Ecto neural progenitor cell (in vitro differentiated cells): ENCODE measurements at places on chromosomes 13 and 19.
A peak's percentile ranks its signal among the peaks of the same experiment; 100 is the strongest.

GRCh38 chr19:4971424-4971793, 2.5 kb downstream of the KDM4B start:
- no peak for DNase-seq

- DNase-seq = no peak
Observed at GRCh38 chr13:108963846-108964600, 334.6 kb downstream of the MYO16 start.

GRCh38 chr19:29660835-29661234, 4.4 kb upstream of the PLEKHF1 start:
- DNase-seq = no peak

DNA sequence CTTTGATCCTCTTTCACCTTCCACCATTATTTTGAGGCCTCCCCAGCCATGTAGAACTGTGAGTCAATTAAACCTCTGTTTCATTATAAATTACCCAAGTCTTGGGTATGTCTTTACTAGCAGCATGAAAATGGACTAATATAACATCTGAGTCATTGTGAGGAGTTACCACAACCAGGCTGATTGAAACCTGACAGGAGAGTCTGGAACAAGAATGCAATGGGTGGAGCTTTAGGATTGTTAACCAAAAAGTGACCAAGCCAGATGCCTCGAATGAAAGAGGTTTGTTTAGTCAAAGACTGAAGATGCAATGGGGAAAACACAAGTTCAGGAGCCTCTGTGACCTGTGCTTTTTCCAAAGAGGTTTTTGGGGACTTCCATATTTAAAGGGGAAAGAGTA, 659.0 kb downstream of the SLITRK6 start:
- DNase-seq = no peak

- DNase-seq = no peak
Observed at GRCh38 chr19:50647879-50648615, 1.2 kb upstream of the C19orf81 start.

DNA sequence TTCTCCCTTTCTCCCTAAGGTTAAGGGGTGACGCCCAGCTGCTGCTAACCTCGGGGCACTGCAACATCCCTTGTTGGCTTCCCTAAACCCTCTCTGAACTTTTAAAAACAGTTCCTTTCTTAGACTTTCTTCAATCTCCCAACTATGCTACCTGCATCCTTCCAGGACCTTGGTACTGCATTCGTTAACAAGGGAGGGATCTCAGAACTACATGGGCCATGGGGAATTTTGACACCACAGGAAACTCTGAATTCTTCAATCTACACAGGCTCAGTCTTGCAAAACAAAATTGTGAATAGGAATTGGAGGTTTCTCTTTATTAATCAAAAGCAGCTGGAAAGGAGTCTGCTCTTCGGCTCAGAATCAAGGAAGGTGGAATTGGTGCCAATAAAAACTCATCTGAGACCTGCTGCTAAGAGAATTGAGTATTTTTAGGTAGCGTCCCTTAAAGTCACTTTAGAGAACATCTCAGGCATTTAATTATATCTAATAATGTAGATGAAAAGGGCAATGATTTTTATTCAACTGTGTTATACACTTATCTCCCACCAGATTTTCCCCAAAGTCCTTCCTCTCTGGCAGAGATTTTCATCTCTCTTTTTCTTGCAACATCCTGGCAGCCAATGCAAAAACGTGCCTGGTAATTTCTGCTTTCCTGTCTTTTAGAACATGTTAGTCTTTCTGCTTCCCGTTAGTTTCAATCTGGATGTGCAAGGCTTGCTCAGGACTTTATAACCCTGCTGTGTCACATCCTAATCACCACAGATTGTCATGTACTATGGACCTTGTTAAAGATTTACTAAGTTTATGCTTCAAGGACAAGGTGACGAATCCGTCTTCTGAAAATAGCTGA, 69.1 kb upstream of the SLC15A1 start:
- DNase-seq = no peak

DNA sequence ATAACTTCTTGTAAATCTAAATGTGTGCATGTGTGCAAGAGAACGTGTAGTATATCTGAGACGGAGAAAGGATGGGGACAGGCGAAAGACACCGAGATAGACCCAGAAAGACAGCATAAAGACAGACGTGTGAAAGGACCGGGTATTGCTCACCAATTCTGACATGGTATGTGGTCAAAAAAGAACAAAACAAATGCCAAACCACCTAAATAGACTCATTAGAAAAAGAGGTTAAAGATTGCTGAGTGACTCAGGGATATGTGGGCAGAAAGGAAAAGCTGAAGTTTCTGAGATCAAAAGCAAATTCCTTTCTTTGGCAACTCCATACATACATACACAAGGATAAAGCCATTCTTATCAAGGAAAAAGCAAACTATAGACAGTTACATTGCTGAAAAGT, 179.7 kb upstream of the TSC22D1 start:
- DNase-seq = no peak

DNA sequence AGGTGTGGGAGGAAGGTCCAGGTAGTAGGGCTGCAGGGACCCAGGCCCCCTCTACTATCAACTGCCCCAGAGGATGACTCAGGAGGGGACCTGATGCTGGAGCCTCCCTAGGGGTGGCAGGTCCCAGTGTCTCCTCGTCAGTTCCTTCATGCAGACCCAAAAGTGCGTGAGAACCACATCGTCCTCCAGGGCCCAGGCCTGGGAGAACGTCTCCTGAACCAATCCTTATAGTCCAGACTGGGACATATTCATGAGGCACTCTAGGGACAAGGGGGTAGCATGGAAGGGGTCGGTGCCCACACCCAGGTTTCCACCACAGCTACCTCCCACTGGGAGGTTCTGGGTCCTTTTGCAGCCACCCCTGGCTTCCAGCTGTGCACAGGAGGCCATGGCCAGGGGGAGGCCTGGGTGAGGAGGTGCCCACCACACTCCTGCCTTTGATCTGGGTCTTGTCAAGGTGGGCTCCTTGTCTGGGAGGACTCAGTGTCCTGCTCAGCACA, 38.0 kb upstream of the TPM4 start:
- DNase-seq = no peak

GRCh38 chr13:80871481-80871880, 530.6 kb upstream of the SPRY2 start:
- no peak for DNase-seq

- no peak for DNase-seq
Observed at GRCh38 chr19:17054746-17055145, 20.5 kb downstream of the HAUS8 start.

DNA sequence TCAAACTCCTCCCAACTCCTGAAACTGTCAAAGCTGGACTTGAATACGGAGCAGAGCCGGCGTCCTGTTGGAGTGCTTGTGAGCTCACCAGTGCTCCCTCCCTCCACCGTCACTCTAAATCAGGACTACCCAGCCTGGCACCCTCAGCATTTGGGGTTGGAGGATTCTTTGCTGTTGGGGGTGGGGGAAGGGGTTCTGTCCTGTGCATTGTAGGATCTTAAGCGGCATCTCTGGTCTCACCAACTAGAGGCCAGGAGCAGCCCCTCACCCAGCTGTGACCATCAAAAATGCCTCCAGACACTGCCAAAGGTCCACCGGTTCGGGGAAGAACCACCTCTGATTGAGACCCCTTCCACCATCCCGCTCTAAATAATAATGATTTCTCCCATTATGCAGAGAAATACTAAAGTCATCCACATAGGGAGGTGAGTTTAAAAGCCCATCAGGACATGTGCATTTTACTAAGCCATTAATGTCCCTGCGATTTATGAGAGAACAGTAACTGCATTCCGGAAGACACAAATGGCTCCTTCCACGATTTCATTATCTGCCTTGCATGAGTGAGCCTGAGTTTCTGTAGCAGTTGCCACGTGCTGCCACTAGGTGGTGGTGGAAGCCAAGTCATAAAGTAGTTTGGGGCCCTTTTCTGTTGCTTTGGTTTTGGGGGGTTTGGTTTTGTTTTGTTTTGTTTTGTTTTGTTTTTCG, 16.1 kb upstream of the USP29 start:
- DNase-seq = no peak

DNA sequence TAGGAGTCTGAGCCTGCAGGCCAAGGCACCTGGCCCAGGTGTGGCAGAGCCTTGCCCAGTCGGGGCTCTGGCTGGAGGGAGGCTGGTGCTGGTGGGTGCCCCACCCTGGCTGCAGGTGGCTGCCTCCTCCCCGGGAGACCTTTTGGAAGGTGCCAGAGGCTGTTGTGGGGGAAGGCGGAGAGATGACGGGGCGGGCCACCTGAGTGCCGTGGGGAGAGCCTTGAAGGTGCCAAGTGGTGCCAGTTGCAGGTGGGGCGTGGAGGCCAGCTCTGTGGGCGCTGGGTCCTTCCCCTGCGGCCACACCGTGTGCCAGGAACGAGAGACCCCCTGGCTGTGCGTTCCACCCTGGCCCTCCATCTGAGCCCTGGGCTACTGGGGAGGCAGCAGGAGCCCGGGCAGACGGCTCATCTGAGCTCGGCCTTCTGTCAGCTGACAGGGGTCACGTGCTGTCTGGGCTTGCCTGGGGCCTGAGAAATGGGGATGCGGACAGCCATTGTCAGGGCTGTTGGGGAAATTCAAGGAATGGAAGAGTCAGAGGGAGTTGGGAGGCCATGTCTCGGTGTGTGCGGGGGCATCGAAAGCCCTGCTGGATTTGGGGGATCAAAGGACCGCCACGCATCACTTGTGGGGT, 20.9 kb downstream of the CEBPA start:
- DNase-seq = no peak

DNA sequence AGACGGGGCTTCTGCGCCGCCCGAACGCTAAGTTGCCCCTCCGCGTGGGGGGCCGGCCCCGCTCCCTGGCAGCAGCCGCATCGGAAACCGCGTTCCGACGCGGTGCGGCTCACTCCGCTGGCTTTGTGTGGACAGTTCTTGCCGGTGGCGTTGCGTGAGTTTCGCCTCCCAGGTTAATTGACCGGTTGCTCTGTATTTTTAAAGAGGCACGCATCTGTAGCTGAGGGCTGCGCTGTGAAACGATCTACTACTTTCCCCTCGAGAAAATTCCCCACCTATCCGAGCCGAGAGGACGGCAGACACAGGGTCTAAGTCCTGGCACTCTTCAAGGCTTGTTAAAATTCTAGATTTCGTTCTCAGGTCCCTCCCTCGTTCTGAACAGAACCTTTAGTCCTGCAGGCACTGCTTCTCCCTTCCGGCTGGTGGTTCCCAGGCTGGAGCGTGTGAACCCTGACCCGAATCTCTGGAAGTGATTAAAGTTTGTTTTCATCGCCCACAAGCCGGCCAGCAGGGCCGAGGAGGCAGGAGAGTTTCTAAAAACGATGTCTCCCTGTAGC, 933 bp downstream of the ARHGEF7 start:
- DNase-seq = peak; percentile 64

DNA sequence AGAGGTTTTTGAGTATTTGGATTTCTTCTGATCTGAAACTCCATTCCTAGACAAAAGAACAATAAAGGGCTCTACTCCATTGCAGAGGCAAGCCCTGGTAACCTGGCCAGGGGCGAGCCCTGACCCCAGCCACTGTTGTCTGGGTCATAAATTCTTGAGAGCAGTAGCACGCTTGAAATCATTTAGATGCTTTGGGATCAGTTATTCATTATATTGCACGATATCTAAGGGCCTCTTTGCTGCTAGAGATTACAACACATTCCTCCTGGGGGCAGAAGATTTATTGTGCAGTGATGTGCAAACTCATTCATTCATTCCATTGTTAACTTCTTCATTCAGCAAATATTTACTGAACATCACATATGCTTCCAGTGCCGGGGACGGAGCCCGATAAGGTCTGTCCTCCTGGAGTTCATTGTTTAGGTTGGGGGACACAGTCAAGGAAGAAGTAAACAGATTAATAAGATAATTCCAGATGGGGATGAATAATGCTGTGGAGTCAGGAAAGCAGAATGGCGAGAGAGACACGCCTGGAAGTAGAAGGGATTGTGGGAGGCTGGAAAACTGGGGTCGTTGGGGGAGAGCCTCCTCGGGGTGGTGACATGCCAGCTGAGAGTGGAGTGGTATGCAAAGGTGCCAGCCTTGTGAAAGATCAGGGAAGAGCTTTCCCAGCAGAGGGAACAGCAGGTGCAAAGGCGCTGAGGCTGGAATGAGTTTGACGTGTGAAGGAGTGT, 34.9 kb downstream of the SIPA1L3 start:
- DNase-seq = no peak

- DNase-seq = no peak
Observed at GRCh38 chr19:19062454-19063182, 1.2 kb upstream of the SLC25A42 start.

DNA sequence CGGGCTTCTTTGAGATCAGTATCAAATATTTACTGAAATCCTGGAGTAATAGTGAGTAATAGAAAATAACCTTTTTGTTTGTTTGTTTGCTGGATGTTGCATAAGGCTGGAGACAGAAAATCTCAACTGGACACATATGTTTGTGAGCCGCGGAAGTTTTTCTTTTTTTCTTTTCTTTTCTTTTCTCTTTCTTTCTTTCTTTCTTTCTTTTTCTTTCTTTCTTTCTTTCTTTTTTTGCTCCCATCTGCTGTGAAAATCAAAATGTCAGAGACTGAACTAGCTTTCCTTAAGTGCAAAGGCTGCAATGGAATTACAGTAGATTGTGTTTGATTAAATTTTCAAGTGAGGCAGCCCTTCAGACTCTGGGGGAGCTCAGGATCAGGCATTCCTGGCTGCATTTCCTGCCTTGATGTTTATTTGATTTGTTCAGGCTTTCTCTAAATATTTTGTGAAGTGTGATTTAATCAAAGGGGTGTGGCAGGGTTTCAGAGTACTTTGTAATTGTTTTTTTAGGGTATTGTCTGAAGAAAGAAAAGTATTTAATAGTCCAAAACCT, 319 bp downstream of the FRY start:
- no peak for DNase-seq

DNA sequence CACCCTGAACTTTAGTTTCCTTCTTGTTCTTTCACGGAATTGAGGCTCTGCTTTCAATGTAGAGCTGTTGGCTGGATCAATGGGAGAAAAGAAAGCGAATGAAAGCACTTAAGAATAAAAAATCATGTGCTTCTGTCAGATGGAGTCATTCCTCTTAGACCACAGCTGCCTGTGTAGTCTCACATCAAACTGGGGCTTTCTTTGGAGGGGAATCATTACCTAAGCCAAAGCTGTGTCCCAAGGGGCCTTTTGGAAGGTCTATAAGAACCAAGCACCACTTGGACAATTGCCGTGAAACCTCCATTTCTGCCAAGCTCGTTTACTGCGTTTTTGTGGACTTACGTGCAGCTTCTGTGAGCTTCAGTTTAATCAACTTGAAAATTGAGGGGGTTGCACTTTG, 44.2 kb upstream of the RNF113B start:
- no peak for DNase-seq

DNA sequence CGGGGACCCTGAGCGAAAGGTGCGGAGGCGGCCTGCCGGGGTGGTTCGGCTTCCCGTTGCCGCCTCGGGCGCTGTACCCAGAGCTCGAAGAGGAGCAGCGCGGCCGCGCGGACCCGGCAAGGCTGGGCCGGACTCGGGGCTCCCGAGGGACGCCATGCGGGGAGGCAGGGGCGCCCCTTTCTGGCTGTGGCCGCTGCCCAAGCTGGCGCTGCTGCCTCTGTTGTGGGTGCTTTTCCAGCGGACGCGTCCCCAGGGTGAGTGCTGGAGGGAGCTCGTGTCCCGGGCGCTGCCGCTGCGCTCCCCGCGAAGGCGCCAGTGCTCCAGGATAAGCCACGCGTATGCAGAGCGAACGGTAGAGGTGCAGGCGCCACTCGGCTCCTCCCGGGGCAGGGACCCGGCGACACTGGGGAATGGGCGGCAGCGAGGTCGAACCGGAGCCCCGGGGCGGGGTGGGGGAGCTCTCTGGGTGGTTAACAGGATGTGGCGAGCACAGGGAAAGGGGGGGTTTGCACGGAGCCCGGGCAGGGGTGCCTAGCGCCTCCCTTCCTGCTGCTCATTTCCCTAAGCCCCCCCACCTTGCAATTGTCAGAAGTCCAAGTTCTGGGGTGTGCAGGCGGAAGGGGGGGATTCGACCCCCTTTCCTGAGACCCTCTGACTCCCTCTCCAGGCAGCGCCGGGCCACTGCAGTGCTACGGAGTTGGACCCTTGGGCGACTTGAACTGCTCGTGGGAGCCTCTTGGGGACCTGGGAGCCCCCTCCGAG, at the start of gene IL27RA:
Gene IL27RA (plus strand): TSS at position 44 of the 762 bp plus-strand sequence. CDS start 111 bp downstream, at position 155.
- DNase-seq = peak; percentile 77
